ENCODE measurements at places on chromosomes 5 and 9.

DNA sequence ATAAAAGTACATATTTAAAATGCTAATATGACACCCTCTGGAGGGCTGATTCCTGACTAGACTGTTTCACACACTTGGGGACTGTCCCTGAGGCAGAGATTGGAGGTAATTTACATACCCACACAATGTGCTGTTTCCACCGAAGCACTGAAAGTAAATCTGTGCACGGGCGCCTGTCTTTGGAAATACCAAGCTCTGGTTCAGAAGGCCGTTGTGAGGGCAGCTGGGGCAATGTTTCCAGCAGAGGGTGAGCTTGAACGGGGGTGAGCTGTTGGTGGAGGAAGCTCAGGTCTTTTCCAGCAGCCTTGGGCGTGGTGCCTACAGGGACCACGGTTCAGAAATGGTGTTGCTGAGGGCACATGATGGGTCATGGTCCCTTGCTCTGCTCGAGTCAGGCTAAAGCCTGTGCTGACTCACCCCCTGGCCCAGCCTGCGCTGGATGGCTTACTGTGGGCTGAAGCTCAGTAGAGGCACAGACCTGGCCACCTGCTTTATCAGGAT lies 25.8 kb upstream of the HMCN2 start:
- no peak for DNase-seq

DNA sequence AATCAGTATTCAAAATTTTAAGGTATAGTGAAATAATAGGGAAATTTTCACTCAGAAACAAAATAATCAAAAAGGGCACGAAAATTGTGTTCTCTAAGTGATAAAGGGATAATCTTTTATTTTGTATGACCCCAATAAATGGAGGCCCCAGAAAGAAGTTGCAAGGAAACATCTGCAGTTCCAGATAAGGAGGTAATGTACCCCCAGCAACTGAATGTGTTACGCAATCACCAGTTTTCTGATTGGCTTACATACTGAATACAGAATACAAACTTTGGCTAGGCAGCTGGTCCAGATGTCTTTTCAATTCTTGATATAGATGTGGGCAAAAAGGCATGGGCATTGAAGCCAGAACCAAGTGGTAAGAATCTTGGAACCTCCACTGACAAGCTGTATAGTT lies 1.7 kb upstream of the TOPORS start:
- DNase-seq = no peak

- DNase-seq = no peak
Observed at GRCh38 chr9:134489621-134490408, 151.8 kb upstream of the COL5A1 start.

DNA sequence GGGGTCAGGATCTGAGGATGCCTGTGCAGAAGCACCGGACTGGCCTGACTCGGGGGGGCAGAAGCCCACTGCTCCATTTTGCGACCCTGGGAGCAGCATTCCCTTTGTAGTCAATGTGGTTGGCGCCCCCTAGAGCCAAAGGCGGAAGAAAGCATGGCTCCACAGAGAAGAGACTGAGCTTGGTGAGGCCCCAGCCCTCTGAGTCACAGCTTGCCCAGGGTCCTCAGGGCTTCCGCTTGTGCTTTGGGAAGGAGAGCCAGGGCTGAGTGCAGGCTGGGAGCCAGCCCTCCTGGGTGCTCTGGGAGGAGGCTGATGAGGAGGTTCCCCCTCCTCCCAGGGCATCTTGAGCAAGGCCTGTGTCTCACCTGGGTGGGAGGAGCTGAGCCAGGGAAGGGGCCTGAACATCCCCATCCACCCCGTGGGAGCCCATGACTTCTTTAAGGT lies 5.5 kb upstream of the AQP3 start:
- peak; percentile 85 for DNase-seq

GRCh38 chr9:88537761-88538091 lies 2.7 kb downstream of the NXNL2 start:
- DNase-seq = peak; percentile 86

DNA sequence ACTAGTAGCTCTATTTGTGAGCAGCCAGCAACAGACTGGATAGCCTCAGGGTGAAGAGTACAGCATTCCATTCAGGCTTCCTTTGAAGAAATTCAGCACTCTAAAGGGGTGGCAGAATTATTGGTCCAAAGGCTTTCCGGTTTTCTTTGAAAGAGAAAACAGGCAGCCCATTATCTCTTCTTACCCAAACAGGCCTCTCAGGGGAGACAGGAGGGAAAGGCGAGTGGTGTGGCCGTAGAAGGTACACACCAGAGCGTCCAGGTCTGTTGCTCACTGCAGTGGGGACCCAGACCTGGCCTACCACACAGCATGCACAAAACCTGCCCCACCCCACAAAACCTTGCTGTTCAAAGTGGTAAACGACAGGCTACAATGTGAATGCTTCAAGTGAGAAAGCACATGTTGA lies 83.3 kb downstream of the ZNF608 start:
- no peak for DNase-seq

- DNase-seq = no peak
Observed at GRCh38 chr9:8206720-8207119, 407.1 kb upstream of the DMAC1 start.

- DNase-seq = no peak
Observed at GRCh38 chr5:43634621-43635020, 31.6 kb downstream of the NNT start.

DNA sequence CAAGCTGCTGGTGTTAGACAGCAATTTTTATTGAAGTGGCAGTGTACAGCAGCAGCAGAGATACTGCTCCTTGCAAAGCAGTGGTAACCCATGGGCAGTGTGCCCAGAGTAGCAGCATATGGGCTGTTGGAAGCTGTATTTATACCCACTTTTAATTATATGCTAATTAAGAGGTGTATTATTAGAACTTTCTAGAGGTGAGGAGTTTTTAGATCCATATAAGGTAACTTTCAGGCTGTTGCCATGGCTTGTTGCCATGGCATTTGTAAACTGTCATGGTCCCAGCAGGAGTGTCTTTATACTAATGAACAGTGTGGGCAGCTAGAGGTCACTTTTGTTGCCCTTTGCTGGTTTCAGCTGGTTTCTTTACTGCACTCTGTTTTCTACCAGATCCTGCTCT lies 3.7 kb upstream of the PJA2 start:
- peak; percentile 16 for DNase-seq

DNA sequence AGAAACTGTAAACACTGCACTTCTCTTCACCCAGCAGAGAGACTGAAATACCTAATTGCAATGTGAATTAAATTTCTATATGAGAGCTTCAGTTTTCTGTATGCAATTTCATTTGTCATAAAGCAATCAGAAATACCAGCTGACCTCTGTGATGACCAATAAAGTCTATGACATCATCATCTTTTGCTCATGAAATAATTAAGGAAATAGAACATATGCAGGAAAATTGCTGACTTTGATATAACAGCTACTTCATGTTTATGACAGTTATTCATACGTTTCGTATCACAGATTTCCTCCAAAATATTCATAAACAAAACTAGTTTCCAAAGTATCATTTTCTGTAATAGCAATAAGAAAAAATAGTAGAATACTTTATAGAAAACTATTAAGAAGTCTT lies 652.3 kb downstream of the SLCO4C1 start:
- no peak for DNase-seq

GRCh38 chr9:137556069-137556838 lies 4.6 kb downstream of the MRPL41 start:
- DNase-seq = no peak

DNA sequence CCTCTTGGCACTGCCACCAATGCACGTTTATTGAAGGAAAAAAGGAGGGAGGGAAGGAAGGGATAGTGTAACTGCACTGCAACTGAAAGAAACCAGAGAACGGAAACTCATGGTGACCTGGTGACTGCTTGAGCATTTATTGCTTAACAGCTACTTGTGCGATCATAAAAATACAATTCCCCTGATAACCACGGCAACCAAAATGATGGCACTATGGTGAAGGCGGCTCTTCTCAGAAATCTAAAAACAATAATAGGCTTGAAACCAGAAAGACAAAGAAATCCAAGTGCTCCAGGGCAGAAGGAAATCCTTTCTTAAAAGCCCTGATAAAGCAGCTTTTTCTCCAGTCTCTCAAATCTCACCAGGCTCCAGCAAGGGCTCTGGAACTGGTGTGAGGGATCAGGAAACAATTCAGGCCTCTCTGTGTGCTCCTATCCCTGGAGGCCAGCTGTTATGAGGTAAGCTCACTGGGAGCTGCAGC lies 1.9 kb downstream of the FBXO10 start:
- DNase-seq = no peak

GRCh38 chr5:167049043-167049663 lies 1242.3 kb upstream of the WWC1 start:
- no peak for DNase-seq

- DNase-seq = peak; percentile 30
Observed at GRCh38 chr9:77495834-77496671, 152.1 kb downstream of the GNA14 start.

DNA sequence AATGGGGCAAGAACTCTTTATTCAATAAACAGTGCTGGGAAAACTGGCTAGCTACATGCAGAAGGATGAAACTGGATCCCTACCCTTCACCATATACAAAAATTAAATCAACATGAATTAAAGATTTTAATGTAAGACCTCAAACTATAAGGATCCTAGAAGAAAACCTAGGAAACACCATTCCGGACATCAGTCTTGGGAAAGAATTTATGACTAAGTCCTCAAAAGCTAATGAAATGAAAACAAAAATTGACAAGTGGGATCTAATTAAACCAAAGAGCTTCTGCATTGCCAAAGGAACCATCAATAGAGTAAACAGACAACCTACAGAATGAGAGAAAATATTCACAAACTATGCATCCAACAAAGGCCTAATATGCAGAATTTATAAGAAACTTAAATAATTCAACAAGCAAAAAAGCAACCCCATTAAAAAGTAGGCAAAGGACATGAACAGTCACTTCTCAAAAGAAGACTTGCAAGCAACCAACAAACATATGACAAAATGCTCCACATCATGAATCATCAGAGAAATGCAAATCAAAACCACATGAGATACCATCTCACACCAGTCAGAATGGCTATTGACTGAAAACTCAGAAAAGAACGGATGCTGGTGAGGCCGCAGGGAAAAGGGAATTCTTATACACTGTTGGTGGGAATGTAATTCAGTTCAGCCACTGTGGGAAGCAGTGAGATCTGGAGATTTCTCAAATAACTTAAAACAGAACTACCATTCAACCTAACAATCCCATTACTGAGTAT lies 104.3 kb upstream of the MAP3K1 start:
- DNase-seq = no peak

DNA sequence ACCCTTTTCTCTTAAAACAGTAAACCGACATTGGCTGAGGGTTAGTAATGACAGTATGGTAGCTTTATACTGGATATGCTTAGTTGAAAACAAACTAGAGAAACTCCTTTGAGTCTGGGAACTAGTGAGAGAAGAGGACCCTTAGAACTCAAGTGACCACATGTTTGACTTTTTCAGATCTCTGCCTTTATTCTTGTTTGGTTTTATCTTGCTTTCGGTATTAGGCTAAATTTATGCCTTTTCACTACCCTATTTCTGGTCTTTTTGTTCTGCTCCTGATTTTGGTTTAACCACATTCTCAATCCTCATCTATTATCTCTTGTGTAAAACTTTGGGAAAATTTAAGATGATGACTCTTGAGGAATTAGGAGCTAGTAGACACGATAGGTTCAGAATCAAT lies 11.0 kb downstream of the SNAPC3 start:
- DNase-seq = no peak

All from AG08396 (cell line).